GM13976 (cell line): ENCODE measurements at places on chromosomes 6 and 20.

GRCh38 chr20:60354024-60354580, 395.9 kb downstream of the CDH26 start:
- no peak for DNase-seq

GRCh38 chr6:88761237-88762031, 202.0 kb downstream of the RNGTT start:
- peak; percentile 27 for DNase-seq

- DNase-seq: no peak
Measured at GRCh38 chr6:161951126-161951525, 677.3 kb upstream of the AGPAT4 start.

- DNase-seq: no peak
Measured at GRCh38 chr6:2798586-2799134, 33.5 kb downstream of the WRNIP1 start.

DNA sequence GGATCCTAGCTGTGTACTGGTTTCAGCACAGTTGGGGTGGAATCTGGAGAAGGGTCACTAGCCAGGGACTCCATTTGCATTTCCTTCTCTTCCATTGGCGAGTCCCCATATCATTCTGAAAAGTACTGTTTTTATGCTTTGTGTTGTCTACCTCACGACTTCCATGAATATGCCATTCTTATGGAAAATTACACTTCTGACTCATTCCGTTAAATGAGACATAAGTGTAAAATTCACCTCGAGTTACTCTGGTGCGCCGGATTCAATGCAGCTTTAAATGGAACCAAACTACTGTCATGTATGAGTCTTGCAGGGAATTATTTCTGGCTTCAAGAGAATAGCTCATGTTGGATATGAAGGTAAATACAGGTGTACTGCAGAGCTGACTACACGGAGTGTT, 99.2 kb downstream of the PDE7B start:
- DNase-seq: no peak

- no peak for DNase-seq
Measured at GRCh38 chr6:167841981-167842380, 15.3 kb downstream of the AFDN start.

- DNase-seq: no peak
Measured at GRCh38 chr6:30591008-30591407, 19.8 kb downstream of the ABCF1 start.

GRCh38 chr6:89194559-89194958, 22.6 kb downstream of the GABRR1 start:
- no peak for DNase-seq

- DNase-seq: no peak
Measured at GRCh38 chr6:140071601-140072062, 697.2 kb upstream of the CITED2 start.

DNA sequence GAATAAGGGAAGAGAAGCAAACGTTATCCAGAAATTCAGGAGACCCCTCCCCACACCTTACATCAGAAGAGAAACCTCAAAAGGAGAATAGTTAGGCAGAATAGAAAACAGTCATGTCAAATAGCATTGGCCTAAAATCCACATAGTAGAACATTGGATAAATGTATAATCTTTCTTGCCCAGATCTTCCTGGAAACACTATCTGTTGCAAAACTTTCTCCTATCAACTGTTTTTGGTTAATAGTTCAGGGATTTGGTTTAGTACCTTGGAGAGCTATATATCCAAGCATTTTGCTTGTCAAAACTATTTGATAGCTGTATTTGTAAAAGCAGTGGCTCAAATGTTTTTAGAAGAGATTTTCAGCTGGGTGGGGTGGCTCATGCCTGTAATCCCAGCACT, 74.3 kb upstream of the PHACTR2 start:
- DNase-seq: no peak

- DNase-seq: no peak
Measured at GRCh38 chr6:46998436-46999017, 43.6 kb downstream of the ADGRF1 start.

DNA sequence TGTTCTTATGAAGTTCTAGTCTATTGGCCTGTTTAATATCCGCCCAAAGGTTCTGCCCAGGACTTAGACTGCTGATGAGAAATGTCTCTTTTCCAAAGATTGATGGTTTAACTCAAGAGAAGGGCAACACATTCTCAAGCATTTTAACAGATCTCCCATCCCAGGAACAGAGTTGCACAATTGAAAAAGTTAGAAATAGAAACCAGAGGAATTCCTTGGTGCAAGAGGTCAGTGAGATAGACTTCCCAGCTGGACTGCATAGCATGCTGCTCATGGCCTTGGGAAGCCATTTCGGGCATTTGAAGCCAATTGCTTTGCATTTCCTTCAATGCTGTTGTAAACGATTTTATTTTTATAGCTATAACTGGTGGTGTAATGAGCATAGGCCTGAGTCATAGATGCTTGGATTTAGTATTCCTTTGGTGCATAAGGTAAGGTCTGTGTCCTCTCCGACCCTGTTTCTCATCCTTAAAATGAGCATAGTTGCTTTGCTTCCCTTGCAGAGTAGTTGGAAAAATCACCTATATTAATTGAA, 292.2 kb upstream of the JAG1 start:
- no peak for DNase-seq

DNA sequence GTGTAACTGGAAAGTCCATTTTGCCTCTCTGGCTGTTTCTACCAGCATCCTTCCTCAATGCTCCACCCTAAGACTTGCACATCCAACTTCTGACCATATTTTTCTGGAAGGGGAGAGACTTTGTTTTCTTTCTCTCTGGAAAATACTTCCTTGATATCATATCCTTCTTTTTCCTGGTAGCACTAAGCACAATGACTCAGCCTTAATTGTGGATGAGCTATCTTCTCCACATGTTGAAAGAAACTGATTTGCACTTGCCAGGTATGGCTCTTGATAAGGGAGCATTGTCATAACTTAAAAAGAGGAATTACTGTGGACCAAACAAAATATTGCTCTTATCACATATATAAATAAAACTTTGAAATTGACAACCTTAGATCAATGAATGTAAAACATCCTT, 30.1 kb upstream of the IBTK start:
- no peak for DNase-seq

- DNase-seq: no peak
Measured at GRCh38 chr6:170100046-170100445, 190.8 kb downstream of the DLL1 start.

DNA sequence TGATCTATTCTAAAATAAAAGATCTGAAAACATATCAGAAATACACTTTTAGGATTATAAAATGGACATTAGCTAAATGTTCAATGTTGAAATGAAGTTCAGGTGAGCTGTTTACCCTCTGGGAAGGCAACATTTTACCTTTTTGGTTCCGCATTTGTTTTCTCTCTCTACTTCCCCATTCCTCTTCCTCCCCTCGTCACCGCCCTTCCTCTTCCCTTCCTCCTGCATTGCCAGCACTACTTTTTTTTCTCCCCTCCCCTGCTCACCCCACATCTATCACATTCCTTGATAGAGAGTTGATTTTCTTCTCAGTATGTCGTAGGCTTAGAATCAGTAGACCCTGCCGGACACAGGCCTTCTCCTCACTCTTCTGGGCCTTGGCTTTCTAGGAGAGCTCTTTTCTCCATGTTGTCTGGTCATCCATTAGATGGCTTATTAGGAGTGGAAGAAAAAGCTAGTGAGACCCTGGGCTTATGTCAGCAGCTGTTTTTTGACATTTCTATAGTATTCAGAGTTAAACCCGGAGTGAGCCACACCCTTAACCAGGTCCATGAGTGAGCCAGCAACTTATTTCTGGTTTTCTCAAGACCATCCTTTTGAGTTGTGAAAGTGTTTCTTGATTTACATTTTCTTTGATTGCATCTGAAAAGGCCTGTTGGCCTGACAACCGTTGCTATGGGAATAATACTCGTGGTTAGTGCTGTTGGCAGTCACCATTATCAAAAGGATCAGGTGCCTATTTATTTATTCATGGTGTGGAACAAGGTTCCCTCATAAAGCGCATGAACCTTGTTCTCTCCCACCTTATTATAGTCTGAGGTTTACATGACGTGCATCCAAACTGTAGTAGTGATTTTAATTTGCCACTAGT, 90.9 kb downstream of the DTD1 start:
- DNase-seq: no peak

- DNase-seq: no peak
Measured at GRCh38 chr6:35564733-35565132, 52.0 kb upstream of the TULP1 start.
